A549 treated with dexamethasone at 1 μM for 4 hours (cell line): ENCODE measurements at places on chromosomes 1 and 21. TPM values are rescaled to one million over a fixed set of nuclear protein-coding genes. Genes with fewer than 3 reads are reported as not detected.

MAGI3 gene
- total RNA-seq: 3.4 to 4.9 TPM (median 4.1 TPM) in 5 replicates

CLK2 gene
- total RNA-seq: 14.9 to 27.8 TPM (median 25.9 TPM) in 5 replicates

THAP3 gene
- 12.8 to 16.8 TPM (median 16.0 TPM) in 5 replicates for total RNA-seq

NTRK1 gene
- total RNA-seq: 0.06 to 0.16 TPM (median 0.08 TPM) in 4 of 5 replicates, not detected in the other

ATP1A4 gene
- total RNA-seq: not detected in 5 replicates

TMEM61 gene
- 0.43 to 1.4 TPM (median 0.88 TPM) in 5 replicates for total RNA-seq

DR1 gene
- total RNA-seq: 27.5 to 40.4 TPM (median 37.0 TPM) in 5 replicates

RCSD1 gene
- 0.02 to 0.09 TPM (median 0.02 TPM) in 5 replicates for total RNA-seq

DYNLT5 gene
- not detected in 5 replicates for total RNA-seq

ELAVL4 gene
- not detected in 5 replicates for total RNA-seq

ST6GALNAC5 gene
- 0.09 to 0.29 TPM (median 0.15 TPM) in 4 of 5 replicates, not detected in the other for total RNA-seq

CCDC30 gene
- total RNA-seq: 0.23 to 1.5 TPM (median 0.56 TPM) in 5 replicates

MSH4 gene
- 0.02 to 0.03 TPM in 2 of 5 replicates, not detected in the others for total RNA-seq

GBP7 gene
- total RNA-seq: not detected in 5 replicates

KLHL12 gene
- total RNA-seq: 16.5 to 19.1 TPM (median 16.8 TPM) in 5 replicates

AMIGO1 gene
- 0.99 to 1.7 TPM (median 1.4 TPM) in 5 replicates for total RNA-seq

PLEKHN1 gene
- 2.3 to 5.0 TPM (median 4.3 TPM) in 5 replicates for total RNA-seq

RCAN3 gene
- 12.0 to 16.4 TPM (median 14.9 TPM) in 5 replicates for total RNA-seq

ANGPTL1 gene
- 0.08 TPM in 1 of 5 replicates, not detected in the others for total RNA-seq

TTC22 gene
- not detected in 5 replicates for total RNA-seq

PTPRC gene
- not detected in 5 replicates for total RNA-seq

GUCA2A gene
- not detected in 5 replicates for total RNA-seq

VTCN1 gene
- 0.04 to 0.07 TPM (median 0.05 TPM) in 4 of 5 replicates, not detected in the other for total RNA-seq

ASCL5 gene
- 0.09 to 0.13 TPM (median 0.11 TPM) in 5 replicates for total RNA-seq

SYT11 gene
- 1.1 to 1.5 TPM (median 1.5 TPM) in 5 replicates for total RNA-seq

UQCRH gene
- total RNA-seq: 341 to 613 TPM (median 363 TPM) in 5 replicates

SLC9C2 gene
- not detected in 5 replicates for total RNA-seq

MROH7 gene
- not detected in 5 replicates for total RNA-seq

F13B gene
- total RNA-seq: 0.05 to 0.11 TPM (median 0.06 TPM) in 4 of 5 replicates, not detected in the other

LMX1A gene
- 0.05 TPM in 1 of 5 replicates, not detected in the others for total RNA-seq

THRAP3 gene
- 75.5 to 96.8 TPM (median 88.5 TPM) in 5 replicates for total RNA-seq

HSPA6 gene
- 0.94 to 6.5 TPM (median 1.5 TPM) in 5 replicates for total RNA-seq

HFM1 gene
- 0.07 to 0.14 TPM in 2 of 5 replicates, not detected in the others for total RNA-seq

ZSWIM5 gene
- 0.36 to 0.71 TPM (median 0.57 TPM) in 5 replicates for total RNA-seq

FAM72D gene
- 5.1 to 6.7 TPM (median 5.8 TPM) in 5 replicates for total RNA-seq

LCE1B gene
- 0.08 TPM in 1 of 5 replicates, not detected in the others for total RNA-seq

DNAJC6 gene
- total RNA-seq: 6.0 to 10.6 TPM (median 8.8 TPM) in 5 replicates

NBPF20 gene
- 2.9 to 3.4 TPM (median 3.3 TPM) in 5 replicates for total RNA-seq

KCNE2 gene
- not detected in 5 replicates for total RNA-seq
